Occipital lobe (tissue), 3 donors: ENCODE measurements at places on chromosomes 11 and 22.
A peak's percentile ranks its signal among the peaks of the same experiment; 100 is the strongest.

- DNase-seq: no peak
Measured at GRCh38 chr11:129317571-129317970, 58.1 kb upstream of the BARX2 start.

GRCh38 chr11:104118105-104118744, 45.7 kb downstream of the PDGFD start:
- DNase-seq: no peak

DNA sequence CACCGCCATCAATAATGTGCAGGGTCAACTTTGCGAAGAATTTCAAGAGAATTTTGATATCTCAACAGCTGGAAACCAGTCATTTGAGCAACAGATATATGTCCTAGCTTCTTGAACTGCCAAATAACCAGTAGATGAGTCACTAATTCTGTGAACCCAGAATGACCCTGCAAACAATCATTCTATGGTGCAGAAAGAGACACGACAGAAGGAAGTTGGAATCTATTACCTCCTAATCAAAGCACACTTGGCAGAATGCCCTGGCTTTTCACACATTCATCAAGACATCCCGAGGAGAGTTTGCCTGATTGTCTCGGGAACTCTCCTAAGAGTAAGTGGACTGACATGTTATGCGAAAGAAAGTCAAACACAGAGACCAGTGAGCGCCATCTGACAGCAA, 621.1 kb downstream of the OPCML start:
- no peak for DNase-seq

DNA sequence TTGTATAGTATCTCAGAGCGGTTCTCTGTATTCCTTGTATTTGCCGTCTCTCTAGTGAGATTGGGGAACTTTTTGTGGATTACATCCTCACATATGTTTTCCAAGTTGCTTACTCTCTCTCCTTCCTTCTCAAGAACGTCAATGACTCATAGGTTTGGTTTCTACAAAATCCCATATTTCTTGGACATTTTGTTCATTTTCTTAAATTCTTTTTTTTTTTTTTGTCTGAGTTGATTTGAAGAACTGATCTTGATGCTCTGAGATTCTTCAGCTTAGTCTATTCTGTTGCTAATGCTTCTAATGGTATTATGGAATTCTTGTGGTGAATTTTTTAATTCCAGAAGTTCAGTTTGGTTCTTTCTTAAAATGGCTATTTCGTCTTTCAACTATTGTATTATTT, 28.4 kb upstream of the SLN start:
- no peak for DNase-seq

GRCh38 chr11:26541870-26542269, 30.2 kb downstream of the MUC15 start:
- no peak for DNase-seq

- no peak for DNase-seq
Measured at GRCh38 chr11:114168691-114169090, 109.2 kb downstream of the ZBTB16 start.

DNA sequence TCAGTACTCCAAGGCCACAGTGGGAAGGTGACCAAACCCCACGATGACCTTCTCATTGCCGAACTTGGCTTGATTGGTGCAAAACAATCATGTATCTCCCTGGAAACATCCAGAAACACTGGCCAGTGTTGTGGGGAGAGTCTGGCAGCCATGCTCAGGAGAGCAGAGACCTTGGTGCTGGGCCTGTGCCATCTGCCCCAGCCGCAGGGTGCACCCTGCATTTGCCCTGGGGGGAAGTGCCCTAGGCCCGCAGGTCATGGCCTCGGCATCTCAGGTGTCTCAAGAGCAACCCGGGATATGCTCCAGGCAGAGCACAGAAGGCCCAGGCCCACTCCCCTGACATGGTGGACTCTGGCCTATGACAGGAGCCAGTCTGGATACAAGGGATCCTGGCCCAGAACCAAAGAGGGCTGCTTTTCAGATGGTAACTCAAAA, 23.7 kb downstream of the ARVCF start:
- DNase-seq: no peak

- no peak for DNase-seq
Measured at GRCh38 chr11:36775130-36775529, 177.1 kb upstream of the RAG2 start.

- no peak for DNase-seq
Measured at GRCh38 chr11:58845386-58845785, 882 bp upstream of the GLYATL2 start.

GRCh38 chr11:133525976-133526375, 6.3 kb downstream of the OPCML start:
- peak; percentile 46 for DNase-seq

GRCh38 chr11:66889960-66890359, 33.1 kb downstream of the LRFN4 start:
- no peak for DNase-seq

GRCh38 chr11:96337541-96338431, 5.2 kb downstream of the MAML2 start:
- DNase-seq: no peak

- DNase-seq: no peak
Measured at GRCh38 chr22:49524362-49524761, 303.3 kb downstream of the BRD1 start.

GRCh38 chr11:125264100-125265022, 99.8 kb downstream of the PKNOX2 start:
- no peak for DNase-seq

GRCh38 chr11:133955081-133955891, 1.5 kb downstream of the IGSF9B start:
- peak; percentile 34 for DNase-seq

GRCh38 chr22:46029036-46029435, 52.1 kb upstream of the WNT7B start:
- no peak for DNase-seq

GRCh38 chr11:2156416-2157182, 4.4 kb downstream of the INS start:
- DNase-seq: peak; percentile 26

GRCh38 chr11:118212781-118213191, 12.0 kb downstream of the JAML start:
- DNase-seq: no peak

DNA sequence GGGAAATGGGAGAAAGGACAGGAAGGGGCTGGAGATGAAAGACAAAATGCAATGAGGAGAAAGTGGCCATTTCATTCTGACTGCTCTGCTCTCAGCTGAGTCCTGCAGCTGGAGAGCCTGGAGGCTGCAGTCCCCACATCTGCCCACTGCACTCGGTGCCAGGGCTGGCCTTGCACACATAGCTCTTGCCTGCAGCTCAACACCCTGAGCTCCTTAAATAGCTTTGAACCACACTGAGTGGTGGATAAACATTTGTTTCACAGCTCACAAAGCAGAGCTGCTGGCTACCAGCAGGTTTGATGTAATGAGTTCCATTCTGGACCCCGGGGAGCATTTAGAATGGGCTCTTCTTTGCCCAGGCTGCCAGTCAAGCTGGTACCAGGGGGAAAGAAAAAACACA, 426.1 kb upstream of the CADM1 start:
- no peak for DNase-seq

DNA sequence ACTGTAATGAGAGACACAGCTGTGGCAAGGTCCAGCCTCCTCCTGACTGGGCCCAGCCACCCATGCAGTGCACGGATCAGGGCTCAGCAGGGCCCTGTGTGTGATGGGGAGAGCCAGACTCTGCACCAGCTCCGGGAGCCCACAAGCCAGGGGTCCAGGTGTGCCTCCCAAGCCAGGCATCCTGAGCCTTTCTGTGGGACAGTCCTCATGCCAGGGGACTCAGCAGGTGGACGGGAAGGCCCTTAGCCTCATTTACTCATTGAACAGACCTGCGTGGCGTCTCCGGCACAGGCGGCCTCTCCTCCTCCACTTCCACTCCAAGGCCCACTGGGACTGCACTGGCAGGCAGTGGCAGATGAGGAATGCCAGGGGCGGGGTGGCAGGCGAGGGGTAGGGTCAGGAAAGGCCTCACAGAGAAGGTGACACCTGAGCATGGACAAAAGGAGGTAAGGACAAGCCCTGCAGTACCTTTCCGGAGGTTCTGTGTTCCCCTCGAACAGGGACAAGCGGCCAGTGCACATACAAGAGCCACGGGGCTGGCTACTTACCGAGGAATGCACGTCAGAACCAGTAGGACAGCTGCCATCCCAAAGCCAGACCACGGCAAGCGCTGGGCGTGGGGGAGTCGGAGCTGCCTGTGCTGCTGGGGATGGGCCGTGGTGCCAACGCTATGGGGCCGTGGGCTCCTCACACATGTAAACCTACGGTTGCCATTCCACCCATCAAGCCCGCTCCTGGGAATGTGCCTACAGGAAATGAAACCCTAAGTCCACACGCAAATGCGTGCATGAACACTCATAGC, 52.7 kb downstream of the IGF2 start:
- DNase-seq: no peak

- DNase-seq: no peak
Measured at GRCh38 chr11:67160872-67161783, 42.1 kb downstream of the KDM2A start.

DNA sequence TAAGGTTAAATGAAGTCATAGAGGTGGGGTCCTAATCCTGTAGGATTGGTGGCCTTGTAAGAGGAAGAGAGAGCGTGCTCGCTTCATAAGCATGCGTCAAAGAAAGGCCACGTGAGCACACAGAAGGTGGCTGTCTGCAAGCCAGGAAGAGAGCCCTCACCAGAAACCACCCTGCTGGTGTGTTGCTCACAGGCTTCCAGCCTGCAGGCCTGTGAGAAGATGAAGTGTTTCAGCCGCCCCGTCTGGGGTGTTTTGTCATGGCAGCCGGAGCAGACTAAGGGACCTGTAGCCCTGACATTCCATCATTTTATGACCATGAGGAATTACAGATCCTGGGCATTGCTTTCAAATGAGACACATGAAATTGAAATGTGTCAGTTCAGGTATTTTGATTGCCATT, 32.4 kb downstream of the AP2A2 start:
- no peak for DNase-seq

- no peak for DNase-seq
Measured at GRCh38 chr22:19187716-19188563, 9.4 kb upstream of the SLC25A1 start.

- peak; percentile 88 for DNase-seq
Measured at GRCh38 chr11:112962579-112963367, 1.6 kb downstream of the NCAM1 start.

- no peak for DNase-seq
Measured at GRCh38 chr11:116888884-116889549, 51.6 kb upstream of the APOA1 start.

- DNase-seq: no peak
Measured at GRCh38 chr22:38657045-38657909, 839 bp downstream of the CBY1 start.

DNA sequence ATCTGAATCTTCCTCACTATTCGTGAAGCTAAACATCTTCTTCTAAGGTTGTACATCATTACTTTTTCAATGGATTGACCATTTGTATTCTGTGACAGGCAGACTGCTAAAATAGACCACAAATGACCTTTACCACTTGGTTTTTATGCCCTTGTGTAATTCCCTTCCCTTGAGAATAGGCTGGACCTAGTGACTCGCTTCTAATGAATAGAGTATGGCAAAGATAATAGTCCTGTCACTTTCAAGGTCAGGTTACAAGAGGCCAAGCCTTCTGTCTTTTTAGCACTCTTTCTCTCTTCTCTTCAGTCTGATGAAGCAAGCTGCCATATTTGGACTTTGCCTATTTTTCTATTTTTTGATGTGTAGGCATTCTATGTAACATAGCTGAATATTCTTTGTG, 492.9 kb downstream of the SOX6 start:
- no peak for DNase-seq

DNA sequence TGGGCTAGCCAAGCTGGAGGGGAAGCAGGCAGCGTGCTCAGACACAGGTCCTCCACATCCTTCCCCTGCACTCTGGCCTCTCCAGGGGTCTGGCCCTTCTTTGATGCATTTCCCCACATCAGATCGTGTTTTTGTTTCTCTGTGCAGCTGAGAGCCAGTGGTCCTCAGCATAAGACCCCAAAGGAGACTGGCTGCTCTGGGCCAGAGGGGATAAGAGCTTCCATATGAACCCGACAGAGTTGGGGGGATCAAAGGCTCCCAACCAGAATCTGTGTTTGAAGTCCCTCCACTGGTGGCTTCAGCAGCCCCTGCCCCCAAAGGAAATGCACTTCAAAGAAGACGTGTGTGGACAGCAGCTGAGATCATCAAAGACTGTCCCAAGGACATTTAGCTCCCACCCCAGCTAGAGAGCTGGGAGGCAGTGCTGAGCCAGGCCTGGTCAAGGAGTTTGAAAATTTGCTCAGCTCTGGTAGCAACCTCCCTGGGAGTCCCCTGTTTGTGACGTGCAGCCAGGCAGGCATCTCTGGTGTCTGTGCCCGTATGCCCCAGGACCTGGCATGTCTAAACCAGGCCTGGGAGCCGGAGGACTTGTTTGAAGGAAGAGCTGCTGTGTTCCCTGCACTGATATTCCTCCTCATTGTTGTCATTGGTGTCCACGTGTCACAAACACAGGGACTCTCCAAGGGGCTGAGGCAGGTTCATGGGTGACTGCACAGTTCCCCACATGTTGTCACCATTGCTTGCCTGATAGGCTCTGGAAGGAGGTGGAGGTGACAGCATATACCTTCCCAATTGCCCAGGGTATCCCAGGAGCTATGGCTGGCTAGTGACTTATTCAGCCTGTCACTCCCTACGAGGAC, 99.0 kb downstream of the AMOTL1 start:
- no peak for DNase-seq

- DNase-seq: no peak
Measured at GRCh38 chr11:36467916-36468315, 42.2 kb downstream of the TRAF6 start.

GRCh38 chr11:13073119-13073981, 64.2 kb downstream of the RASSF10 start:
- DNase-seq: no peak

- DNase-seq: no peak
Measured at GRCh38 chr11:75506827-75507226, 18.9 kb downstream of the GDPD5 start.

- no peak for DNase-seq
Measured at GRCh38 chr11:5476186-5476819, 12.2 kb upstream of the OR52D1 start.

GRCh38 chr22:46061124-46061500, 84.2 kb upstream of the WNT7B start:
- DNase-seq: no peak

- no peak for DNase-seq
Measured at GRCh38 chr11:81484196-81484595, 1249.5 kb downstream of the FAM181B start.

DNA sequence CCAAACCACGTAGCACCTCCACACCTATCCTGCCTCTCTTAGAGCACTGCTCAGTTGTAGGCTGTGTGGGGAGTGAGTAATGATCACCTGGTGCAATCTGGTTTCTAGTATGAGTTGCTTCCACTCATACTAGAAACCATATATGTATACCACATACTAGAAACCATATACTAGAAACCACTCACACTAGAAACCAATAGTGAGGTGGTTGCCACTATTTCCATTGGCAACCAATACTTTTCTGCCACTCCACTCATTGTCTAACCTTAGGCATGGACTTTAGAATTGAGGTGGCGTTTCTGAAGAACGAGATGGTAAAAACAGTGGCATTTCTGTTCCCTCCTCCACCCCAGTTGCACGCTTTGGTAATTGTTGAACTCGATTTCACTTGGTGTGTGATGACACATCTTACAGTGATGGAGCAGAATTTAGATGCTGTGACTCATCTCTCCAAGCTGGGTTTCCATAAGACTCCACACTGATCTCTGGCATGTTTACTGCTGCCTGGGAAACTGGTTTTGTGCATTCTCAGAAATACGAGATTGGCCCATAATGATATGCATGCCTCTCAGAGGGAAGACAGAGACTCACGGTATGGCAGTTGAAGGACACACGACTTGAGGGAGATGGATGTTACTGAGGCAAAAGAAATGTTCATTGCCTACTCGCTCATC, 82.9 kb downstream of the KIRREL3 start:
- DNase-seq: peak; percentile 62

GRCh38 chr11:111788051-111788450, 21.9 kb upstream of the PPP2R1B start:
- DNase-seq: no peak
